ENCODE measurements at places on chromosomes 6 and 20. TPM values are rescaled to one million over a fixed set of nuclear protein-coding genes. Genes with fewer than 3 reads are reported as not detected.

GRCh38 chr6:63689421-63689820 lies 53.8 kb downstream of the PHF3 start:
- no peak for DNase-seq

GRCh38 chr20:19466206-19466928 lies 253.9 kb downstream of the SLC24A3 start:
- DNase-seq: no peak

- DNase-seq: no peak
Observed at GRCh38 chr6:17417817-17418216, 24.4 kb downstream of the CAP2 start.

DNA sequence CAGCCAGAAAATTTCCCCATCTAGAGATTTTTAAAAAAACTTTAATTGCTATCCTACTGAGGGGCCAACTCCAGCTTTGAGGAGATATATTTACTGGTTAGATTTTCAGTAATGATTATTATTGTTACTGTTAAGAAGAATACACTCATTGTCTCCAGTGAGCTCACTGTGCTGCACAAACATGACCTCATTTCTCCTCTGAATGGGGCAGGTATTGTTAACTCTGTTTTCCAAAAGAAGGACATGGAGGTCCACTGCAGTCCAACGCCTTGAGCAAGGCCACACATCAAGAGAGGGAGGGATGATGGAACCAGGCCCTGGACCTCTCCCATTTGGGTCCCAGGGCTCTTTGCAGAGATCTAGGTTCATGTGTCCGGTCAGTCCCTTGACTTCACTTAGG lies 13.9 kb upstream of the SCUBE3 start:
- DNase-seq: no peak

Gene SLC2A10
- total RNA-seq: 16.0 TPM

DNA sequence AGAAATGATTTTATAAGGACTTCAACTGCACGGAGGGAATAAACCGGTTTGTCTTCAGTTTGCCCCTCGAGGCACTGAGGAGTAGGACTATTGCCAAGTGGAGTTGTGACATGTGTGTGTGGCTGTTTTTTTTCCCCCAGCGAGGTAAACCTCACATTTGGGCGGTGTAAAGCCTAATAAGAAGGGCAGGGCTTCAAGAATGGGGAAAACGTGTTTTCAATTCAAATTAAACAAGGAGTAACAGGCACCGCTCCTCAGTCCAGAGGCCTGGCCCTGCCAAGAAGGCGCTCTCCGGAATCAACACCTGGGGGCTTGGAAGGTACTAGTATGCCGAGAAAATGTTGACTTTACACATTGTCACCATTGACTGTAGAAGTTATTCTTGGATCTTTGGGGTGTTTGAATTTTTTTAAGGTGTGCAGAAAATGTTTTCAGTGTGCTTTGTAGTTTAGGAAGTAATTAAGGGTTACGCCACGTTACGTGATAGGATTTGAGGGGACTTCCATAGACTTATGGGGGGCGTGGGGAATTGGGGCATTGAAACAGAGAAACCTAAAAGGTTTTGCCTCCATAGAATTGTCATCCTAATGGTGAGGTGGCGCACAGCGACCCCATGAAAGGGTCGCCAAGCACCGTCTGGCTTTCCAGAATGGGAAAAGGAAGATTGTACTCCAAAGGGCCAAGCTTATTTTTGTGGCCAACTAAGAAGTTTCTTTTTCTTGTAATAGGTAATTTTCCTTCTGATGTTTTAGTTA lies 791 bp downstream of the ADGRG6 start:
- no peak for DNase-seq

Gene ZC2HC1B
- total RNA-seq: not detected

GRCh38 chr6:107988570-107988969 lies 30.6 kb upstream of the SEC63 start:
- DNase-seq: no peak

Gene PXT1
- total RNA-seq: not detected

Gene B3GALT4
- total RNA-seq: 5.1 TPM

Gene GSTA2
- not detected for total RNA-seq

DNA sequence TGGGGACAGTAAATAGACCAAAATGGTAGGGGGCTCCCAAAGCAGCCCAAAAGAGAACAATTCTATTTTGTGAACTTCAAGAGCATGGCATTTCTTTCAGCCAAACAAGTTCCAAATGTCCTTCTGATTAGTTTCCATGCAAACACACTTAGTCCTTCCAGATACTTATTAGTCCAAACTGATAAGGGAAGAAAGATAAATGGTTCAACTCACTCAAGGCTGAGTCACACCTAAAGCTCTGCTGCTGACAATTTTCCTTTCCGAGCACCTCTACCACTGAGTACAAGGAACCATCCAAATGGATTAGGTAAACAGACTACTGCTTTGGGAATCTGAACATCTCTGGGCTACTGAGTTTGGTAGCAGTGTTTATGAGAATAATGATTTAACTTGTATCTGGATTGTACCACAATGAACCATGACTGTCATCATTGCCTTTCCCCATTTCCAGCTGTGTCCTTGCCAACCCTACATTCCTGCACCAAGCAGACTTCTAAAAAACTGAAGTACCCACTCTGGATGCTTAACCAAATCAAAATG lies 71.2 kb downstream of the TNFRSF21 start:
- DNase-seq: no peak

DNA sequence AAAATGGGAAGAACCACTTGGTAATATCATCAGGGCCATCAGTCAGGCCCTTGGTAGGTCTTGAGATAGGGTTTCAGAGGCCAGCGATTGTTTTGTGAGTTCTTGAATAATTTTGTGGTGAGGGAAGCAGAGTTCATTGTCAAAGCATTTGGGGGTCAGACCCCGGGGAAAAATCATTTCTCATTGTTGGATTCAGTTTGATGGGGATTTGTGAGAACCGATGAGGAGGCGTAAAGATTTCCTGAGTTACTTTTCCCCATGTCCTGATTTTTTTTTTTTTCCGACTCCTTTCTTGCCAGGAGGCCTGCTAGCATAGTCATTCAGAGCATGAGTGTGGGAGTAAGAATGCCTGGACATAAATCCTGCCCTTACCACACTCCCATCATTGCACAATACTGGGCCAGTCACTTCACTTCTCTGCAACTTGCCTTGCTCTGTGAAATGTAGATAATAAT lies 60.3 kb downstream of the TSHZ2 start:
- DNase-seq: peak; percentile 24

DNA sequence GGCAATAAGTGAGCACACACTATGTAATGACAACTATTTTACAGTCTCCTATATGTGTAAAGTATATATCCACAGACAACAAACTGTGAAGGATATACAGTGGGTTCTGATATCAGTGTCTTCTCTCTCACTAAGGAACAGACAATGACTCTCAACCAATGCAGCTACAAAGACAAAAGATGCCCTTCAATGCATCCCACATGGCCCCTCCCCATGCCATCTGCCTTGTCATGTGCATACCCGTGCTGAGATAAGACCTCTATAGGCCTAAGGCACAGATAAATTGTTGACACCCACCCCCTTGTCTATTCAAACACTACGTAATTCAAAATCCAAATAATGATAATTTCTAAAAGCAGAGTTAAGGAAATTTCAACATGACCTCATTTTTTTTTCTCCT lies 1123.5 kb upstream of the MAP3K7 start:
- DNase-seq: no peak

DNA sequence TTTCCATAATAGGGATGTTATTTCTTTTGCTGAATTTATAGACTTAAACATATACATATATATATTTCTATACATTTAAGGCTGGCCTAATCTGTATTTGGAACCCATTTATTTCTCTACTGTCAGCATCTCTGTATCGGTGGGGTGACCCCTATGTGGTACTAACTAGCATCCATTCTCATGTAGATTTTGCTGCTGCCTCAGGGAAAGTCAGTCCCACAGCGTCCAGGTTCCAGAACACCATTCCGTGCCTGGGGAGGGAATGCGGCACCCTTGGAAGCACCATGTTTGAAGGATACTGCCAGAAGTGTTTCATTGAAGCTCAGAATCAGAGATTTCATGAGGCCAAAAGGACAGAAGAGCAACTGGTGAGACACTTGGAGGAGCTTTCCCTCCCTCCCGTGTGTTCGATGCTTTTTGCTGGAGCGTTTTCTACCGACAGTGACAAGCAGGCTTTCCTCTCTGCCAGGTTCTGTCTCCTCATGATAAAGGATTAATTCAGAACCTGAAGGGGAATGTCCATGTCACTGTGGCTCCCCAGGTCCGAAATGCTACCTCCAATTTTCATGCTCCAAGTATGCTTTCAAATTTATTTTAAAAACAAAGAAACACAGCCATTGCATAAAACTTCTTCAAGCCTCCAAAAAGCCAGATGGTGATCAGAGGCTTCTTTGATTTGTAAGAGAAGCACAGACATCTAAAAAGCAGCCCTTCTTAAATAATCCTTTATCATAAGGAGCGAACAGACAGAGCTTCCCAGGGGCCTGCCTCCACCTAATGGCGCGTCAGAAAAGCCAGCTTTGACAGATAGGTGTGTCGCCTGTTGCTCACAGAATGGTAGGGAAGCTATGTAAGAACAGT lies 13.1 kb downstream of the TNFAIP3 start:
- no peak for DNase-seq

DNA sequence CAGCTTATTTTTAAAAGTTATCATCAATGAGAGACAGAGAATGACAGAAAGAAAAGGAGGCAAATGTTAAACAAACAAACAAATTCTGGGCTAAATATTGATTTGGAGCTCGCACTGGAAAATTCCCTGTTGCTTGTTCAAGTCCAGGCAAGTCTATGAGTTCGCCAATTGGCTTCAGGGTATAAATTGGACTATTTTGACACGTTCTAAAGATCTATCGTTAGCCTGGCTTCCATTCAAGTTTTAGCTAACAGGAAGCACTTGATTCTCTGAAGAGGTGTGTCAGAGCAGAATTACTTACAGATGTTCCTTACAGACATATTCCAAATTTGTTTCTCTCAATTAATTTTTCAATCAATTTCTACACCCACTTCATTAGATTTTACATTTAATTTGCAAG lies 15.8 kb upstream of the RFPL4B start:
- peak; percentile 43 for DNase-seq

Gene DPPA5
- not detected for total RNA-seq

Gene CFAP206
- 0.49 TPM for total RNA-seq

Gene CLDN20
- total RNA-seq: 0.30 TPM

DNA sequence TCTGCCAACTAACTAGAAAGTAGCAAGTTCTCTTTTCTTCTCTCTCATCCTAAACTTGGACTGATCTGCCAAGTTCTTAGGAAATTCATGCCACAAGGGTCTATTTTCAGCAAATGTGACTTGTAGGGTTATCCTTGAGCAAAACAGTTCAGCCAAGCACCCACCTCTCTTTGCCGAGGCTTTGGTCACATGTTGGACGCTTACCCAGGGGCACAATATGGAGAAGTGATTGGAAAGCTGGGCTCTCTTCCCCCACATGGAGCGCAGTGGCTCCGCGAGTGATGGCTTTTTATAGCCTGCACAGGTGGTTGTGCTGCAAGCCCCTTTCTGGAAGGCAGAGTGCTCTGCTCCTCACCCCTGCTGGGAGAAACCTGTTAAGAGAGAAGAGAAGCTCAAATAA lies 47.7 kb upstream of the FNDC1 start:
- no peak for DNase-seq

DNA sequence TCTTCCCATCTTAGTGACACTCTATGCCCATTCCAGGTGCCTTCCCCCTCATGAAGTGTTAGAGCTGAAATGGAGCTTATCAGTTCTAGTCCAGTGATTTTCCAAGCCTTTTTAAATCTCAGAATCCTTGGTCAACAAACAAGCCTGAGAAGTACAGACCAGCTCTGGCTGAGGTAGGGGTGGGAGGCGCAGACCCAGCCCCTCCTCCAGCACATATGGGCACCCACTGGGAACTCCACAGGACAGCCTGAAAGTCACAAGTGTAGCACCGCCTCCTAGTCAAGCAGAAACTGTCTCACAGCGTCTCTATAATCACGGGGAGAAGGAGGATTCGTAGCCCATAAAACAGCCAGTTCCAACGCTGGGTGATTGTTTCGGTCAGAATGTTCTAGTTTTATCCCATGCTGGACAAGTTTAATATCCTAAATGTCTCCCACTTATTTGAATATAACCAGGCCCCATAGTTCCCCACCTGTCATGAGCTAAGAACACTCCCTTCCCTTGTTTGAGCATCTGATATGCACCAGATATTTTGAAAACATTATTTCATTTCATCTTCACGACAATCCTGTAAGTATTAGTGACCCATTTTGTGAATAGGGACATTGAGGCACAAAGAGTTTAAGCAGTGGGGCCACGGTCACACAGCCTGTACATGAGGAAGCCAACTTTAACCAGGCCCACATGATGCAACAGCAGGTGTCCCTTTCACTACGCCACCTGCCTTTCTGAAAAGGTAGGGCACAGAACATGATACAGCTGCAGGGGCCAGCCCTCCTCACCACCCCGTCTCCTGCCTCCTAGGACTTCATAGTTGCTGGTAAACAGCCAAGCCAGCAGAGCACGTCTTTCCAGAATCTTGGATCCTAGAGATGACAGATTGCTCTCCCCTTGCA lies 40.1 kb downstream of the TRAF3IP2 start:
- DNase-seq: no peak

DNA sequence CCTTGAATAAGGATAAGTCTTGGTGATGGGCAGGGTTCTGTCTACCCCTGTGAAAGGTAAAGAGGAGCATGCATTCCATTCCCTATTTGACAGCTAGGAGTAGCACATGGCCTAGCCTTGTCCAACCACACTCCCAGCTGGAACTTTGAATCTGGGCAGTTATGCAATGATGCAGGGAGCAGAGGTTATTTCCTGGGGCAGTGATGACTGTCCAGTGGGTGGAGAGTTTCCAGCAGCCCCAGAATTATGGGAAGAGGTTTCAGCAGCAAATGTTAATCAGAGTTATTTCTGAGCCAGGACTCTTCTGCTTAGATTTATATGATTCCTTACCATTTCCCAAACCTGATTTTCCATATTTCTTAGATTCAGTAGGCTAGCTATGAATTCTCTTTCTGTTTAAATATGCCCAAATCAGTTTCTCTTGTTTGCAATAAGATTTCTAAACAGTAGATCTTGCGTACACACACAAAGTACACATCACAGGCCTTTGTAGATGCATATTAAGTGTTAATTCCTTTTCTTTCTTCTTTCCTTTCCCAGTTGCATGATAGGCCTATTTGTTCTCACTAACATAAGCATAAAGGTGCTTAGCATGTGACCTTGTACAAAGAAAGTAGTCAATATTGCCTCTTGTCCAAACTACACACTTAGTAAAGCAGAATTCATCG lies 17.3 kb upstream of the TXLNB start:
- no peak for DNase-seq

Gene ZNF343
- total RNA-seq: 17.4 TPM

GRCh38 chr20:3798908-3799248 lies 2.8 kb downstream of the CDC25B start:
- DNase-seq: no peak

GRCh38 chr6:31438222-31438621 lies 34.8 kb downstream of the MICA start:
- DNase-seq: no peak

Gene CCDC170
- 1.9 TPM for total RNA-seq

Gene DBNDD2
- total RNA-seq: 10.3 TPM

- DNase-seq: no peak
Observed at GRCh38 chr6:6319952-6320811, at the start of gene F13A1. TSS of gene F13A1 (minus strand) at chr6:6320662. CDS start at chr6:6318664, 1,998 bp downstream.

Measured in skin of body (tissue), 3 donors.